ENCODE measurements at places on chromosomes 12 and 14.

DNA sequence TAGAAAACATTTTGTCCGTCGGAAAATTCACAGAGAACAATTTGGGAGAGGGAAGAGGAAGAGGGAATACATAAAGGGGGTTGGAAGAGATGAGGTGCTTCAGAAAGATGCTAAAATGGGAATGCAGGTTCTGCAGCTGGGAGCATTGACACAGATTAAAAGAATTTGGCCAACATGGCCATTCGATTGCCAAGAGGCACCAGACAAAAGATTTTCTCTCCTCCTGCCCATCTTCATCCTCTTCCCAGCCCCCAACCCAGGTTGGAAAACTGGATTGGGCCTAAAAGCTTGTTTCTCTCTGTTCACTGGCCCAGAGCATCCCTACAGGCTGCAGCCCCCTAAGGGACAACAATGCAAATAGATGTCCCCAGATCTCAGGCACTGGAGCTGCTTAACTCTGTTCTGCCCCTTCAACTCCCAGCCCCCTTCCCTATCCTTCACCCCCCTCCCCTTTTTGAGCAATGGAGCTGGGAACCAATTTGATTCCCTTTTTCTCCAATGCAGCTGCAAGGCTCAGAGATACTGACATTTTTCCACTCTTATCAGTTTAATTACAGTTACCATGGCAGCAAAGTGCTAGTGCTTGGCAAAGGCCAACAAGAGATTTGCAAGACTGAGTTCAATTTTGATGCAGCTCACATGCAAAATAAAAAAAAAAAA lies 1.9 kb downstream of the LMO3 start:
- DNase-seq: no peak

DNA sequence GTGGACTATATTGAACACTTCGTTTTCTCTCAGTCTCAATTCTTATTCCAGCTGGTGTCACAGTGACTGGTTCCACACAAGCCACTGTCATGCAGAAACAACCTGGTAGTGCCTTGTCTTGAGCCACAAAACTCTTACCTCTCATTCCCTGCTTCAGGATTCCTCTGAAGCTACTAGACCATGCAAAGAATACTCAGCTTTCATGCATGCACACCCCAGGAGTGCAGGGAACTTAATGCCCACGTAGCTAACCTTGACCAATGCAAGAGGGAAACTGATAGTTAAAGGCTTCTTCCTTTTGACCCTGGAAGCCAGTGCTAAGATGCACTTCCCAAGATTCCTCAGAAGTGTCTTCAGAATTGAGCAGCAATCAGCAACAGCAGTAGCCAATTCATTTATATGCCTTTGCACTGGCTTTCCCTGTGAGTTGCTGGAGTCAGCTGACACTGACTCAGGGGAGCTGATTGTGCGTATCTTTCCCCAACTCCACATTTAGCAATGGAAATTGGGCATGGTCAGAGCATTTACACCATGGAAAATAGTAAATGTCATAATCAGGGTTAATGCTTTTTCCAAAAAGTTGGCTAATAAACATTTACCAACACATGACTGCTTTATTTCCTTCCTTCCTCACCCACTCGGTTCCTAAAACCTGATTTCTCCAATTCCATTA lies 113.6 kb upstream of the SLC35F4 start:
- DNase-seq: no peak

DNA sequence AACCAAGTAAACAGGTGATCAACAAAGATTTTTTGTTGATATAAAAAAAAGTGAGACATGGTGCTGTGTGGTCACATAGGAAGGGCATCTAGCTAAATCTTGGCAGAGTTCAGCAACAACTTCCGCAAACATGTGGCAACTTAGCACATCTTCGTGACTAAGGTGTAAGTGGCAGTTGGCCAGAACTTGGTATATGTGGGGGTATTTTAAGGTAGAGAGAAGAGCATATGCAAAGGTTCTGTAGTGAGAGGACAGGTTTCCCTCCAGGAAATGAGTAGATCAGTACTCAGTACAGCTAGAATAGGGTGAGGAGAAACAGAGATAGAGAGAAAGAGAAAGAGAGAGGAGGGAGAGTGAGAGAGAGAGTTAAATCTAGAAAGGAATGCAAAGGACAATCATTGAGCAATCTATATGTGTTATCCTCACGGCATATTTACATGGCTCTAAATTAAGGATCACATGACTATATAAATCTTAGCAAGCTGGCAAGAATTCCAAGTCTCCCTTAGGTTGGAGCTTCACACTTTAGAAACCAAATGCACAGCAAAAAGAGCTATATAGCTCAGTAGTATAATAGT lies 227.7 kb upstream of the HMGA2 start:
- no peak for DNase-seq

DNA sequence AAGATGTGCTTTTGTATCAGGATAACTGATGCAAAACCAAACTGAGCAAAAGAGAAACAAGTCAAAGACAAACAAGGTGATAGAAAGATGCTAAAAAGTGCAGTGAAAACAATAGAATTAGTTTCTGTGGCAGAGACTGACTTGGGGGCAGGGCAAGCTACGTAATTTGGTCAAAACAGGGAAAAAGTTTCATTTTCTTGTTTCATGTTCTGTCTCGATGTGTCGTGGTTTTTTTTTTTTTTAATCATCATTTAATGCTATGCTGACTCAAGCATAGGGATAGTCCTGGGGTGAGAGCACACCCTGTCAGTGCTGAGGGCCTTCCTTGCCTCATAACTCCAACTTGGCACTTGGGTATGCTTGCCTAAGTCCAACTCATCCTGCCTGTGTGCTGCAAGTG lies 144.1 kb upstream of the PTPRQ start:
- no peak for DNase-seq

- DNase-seq: no peak
Observed at GRCh38 chr14:58574623-58575022, 63.1 kb upstream of the DACT1 start.

DNA sequence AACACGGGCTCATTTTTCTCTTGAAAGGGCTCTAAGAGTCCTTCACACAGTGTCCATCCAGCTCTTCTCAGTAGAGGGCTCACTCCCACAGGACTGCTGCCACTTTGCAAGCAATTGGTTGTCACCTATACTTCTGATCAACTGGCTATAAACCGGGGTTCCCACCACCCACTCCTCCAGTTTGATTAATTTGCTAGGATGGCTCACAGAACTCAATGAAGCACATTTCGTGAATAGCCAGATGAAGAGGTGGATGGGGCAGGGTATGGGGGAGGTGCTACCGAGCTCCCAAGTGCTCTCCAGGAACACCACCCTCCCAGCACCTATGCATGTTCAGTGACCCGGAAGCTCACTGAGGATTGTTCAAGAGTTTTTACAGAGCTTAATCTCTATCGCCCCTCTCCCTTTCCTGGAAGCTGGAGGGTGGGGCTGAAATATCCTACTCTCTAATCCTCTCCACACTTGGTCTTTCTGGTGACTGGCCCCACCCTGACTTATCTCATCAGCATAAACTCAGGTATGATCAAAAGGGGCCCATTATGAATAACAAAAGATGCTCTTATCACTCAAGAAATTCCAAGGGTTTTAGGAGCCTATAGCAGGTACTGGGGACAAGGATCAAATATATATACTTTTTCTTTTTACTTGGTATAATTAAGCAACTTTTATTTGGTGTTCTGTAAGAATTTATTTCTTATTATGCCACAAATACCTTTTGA lies 13.9 kb upstream of the EGLN3 start:
- no peak for DNase-seq

GRCh38 chr12:90575995-90576394 lies 379.0 kb downstream of the CCER1 start:
- DNase-seq: no peak

- DNase-seq: no peak
Observed at GRCh38 chr12:107645630-107646333, 39.8 kb upstream of the PWP1 start.

DNA sequence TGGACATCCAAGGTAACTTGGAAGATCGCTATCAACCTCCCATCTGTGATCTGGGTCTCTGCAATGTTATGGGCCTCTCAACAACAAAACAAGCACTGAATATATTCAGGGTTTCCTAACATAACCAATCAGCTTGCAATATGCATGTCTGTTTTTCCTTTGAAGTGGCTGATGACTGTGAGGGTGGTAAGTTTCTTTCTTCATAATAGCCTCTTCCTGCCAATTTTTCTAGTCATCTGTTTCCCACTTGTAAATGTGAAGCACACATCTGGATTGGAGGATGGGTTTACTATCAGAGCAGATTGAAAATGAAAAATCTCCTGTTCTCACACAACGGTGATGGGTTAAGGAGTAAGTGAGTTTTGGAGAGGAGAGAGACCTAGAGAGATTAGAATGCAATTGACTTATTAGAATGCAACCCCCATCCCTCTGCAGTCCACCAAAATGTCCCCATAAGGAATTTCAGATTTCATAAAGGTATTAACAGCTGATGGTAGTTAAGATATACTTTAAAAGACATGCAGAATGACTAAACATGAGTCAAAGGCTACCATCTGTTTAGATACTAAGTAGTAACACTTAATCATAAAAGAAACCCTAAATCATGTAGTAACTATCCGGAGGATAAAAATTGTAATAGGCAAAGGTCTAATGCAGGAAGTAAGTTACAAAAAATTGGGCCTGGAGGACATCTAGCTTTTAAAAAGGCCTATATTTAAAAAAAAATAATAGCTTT lies 58.4 kb upstream of the SAV1 start:
- DNase-seq: no peak

DNA sequence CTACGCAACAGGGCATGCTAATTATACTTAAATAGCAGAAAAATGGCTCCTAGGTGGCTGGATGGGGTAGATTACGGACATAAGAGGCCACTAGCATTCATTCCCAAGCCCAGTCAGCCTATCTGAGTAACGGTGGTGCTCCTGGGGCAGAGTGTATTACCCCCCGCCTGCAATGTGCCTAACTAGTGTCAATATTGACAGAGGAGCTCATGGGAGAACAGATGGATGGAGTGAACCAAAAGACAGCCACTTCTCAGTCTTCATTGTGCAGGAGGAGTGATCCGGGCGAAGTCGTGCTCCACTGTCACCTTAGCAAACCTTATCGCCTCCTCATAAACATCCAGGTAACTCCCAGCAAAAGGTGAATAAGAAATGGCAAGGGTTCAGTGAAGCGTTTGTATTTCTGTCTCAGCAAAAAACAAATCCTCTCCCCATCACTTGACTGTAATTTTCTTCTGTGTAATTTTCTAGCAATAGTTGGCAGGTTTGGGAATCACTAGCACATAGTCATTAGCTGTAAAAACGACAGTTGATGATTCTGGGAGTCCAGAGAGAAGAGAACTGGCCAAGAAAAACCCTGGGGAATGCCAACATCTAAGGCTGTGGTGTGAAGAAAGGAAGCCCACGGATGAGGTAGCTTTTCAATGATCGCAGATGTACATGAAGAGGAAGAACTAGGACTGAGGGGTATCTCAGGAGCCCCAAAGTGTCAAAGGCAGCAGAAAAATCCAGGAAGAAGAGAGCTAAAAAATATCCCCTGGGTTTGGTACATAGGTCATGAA lies 126.6 kb upstream of the BCL2L14 start:
- no peak for DNase-seq

DNA sequence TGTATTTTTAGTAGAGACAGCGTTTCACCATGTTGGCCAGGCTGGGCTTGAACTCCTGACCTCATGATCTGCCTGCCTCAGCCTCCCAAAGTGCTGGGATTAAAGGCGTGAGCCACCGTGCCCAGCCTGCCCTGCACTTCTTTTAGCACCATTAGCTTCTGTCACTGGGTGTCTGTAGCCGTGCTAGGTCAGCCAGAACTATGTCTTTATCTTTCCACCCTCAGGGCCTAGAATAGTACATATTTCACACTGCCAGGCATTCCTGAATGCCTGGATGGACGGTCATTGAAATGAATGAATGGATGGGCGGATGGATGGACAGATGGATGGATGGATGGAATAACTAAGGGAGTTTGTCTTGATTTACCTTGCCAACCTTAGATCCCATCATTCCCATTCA lies 33.7 kb downstream of the FBXL14 start:
- no peak for DNase-seq

DNA sequence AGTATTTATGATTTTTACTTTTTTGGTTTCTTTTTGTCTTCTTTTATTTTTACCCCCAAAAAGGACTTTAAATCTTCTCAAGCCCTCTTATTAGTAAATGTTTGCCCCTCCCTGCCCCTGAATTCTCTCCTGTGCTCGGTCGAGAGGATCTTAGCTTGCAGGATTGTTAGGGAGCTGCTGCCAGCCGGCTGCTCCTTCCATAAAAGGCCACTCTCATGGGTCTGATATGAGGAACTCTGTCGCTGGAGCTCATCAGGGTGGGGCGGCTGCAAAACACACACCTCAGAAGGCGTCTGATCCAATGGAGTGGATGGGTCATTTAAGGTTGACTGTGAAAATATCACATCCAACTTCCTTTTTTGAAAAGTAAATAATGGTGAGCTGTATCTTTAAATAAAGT lies 8.5 kb downstream of the LTBR start:
- DNase-seq: no peak

GRCh38 chr12:64098709-64099354 lies 123.3 kb downstream of the KICS2 start:
- no peak for DNase-seq

DNA sequence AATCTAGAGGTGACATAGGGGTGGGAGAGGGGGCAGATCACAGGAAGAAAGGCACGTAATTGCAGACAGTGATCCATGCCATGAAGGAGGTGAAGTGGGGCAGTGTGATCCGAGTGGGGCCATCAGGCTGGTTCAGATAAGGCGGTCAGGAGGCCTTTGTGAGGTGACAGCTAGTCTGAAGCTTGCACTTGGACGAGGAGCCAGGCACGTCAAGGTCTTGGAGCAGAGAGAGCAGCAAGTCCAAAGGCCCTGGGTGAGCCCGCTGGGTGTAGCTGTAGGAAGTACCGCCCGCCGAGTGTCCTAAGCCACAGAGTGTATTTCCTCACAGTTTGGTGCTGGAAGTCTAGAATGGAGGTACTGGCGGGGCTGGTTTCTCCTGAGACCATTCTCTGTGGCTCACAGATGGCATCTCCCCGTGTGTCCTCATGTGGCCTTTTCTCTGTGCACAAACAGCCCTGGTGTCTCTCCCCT lies 23.6 kb downstream of the RHOF start:
- DNase-seq: no peak

DNA sequence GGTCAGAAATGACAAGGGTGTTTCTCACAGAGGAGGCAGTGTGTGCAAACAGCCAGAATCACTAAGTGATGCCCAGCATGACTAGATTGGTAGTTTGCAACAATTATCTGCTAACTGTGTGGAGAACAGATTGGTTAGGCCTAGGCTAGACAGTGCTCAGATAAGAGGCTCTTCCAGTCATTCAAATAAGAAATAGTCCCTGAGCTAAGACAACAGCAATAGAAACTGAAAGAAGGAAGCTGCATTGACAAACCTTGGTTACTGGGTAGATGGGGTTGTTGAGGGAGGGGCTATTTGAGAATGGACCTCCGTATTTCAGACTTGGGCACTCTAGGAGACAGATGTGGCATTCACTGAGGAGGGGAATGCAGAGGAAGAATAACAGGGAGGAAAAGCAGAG lies 255.0 kb upstream of the NPAS3 start:
- DNase-seq: no peak

GRCh38 chr14:73800970-73801515 lies 50.6 kb upstream of the PTGR2 start:
- DNase-seq: no peak

- DNase-seq: no peak
Observed at GRCh38 chr12:3165078-3165980, 88.2 kb downstream of the TSPAN9 start.

All from T-helper 17 cell (primary cell).